ENCODE measurements at places on chromosomes 3 and 15.

- DNase-seq, result no peak
These were observed 322.6 kb upstream of the FRG2C start for GRCh38 chr3:75341324-75342067.

DNA sequence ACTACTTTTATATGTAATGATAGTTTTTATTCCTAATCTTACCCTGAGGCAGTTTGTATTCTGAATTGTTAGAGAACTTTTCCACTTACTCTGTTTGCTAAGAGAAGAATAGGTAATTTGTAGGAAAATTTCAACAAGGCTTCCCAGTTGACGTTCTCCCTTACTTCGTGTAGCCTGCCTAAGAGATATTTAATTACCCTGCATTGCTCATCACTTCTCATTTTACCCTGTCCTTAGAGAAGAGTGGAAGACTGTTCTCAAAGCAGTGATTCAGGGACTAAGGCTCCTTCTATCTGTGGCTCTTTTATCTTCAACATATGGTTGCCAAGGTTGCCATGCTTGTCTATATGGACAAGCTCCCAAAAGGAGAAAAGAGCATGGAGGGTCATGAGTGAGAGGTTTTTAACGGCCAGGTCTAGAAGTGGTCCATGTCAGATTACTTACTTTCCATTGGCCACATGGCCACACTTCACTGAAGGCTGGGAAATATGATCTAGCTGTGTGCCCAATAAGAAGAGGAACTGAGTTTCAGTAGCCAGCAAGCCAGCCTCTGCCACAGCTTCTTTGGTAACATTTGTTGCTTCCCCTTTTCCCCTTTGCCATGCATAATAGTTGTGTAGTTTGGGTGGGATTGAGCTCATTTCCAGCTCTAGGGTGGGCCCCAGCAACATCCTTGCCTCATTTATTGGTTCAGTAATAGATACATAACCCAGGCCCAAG is 22.1 kb downstream of the PDE8A start:
- DNase-seq, result no peak

GRCh38 chr3:112084980-112085705 is 1.0 kb upstream of the C3orf52 start:
- no peak for DNase-seq

- no peak for DNase-seq
These were observed 274.6 kb downstream of the NTRK3 start for GRCh38 chr15:87981969-87982368.

GRCh38 chr3:79184251-79184650 is 583.5 kb downstream of the ROBO1 start:
- no peak for DNase-seq

- no peak for DNase-seq
These were observed 220.2 kb downstream of the RORA start for GRCh38 chr15:61008915-61009314.

DNA sequence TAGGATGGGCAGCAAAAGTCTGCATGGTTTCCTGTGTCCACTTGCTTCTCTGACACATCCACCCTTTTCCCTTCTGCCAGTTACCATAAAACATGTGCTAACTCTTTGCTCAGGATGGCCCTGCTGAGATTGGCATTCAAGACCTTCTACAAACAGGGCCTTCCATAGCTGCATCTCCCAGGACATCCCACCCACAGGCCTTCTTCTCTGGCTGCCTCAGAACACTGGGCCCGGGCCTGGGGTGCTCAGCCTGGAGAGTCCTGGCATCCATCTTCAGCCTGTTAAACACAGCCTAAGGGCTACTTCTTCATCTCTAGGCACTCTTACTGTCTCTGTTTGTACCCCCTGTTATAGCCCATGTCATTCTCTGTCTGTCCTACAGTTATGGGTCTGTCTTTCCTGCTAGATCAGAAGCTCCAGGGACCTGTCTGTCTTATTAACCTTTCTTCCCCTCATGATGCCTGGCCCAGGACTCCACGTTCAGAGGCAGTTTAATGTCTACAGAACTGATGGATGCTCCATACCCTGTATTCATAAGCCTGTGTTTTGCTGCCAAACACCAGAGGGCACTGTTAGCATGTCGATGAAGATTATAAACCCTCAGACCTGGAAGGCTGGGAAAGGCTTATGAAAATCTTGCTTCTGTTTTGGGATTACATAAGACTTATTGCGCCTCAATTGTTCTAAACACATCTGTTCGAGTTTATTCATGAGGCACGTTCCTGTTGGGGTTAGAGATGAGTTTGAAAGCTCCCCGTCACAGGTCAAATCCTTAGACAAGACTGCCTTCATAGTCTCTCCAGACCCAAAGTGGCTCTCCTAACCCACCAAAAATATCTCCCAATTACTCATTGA is 16.5 kb downstream of the SEMA3G start:
- DNase-seq, result no peak

- DNase-seq, result no peak
These were observed 9.0 kb upstream of the SLCO2A1 start for GRCh38 chr3:134038716-134039115.

DNA sequence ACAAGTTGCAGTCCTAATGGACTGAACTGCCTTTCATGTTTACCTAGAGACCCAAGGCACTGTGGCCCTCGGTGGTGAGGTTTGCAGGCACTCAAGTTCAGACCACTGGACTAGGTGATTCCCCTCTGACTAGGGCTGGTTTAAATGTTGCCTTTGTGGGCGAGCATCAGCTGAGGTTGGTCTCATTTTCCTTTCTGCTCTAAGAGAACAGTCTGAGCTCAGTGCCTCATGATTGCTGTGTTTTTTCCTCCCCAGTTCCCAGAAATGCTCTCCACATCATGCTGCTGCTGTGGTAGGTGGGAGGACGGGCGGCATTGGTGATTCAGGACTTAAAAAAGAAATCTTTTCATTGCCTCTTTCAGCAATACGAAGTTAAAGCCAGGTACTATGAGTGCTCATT is 237.2 kb downstream of the MBNL1 start:
- no peak for DNase-seq

GRCh38 chr3:129793942-129794310 is 99.6 kb downstream of the TMCC1 start:
- DNase-seq, result no peak

- no peak for DNase-seq
These were observed 12.8 kb downstream of the IQSEC1 start for GRCh38 chr3:13060341-13060910.

GRCh38 chr15:29266052-29266582 is 3.5 kb downstream of the NSMCE3 start:
- DNase-seq, result no peak

DNA sequence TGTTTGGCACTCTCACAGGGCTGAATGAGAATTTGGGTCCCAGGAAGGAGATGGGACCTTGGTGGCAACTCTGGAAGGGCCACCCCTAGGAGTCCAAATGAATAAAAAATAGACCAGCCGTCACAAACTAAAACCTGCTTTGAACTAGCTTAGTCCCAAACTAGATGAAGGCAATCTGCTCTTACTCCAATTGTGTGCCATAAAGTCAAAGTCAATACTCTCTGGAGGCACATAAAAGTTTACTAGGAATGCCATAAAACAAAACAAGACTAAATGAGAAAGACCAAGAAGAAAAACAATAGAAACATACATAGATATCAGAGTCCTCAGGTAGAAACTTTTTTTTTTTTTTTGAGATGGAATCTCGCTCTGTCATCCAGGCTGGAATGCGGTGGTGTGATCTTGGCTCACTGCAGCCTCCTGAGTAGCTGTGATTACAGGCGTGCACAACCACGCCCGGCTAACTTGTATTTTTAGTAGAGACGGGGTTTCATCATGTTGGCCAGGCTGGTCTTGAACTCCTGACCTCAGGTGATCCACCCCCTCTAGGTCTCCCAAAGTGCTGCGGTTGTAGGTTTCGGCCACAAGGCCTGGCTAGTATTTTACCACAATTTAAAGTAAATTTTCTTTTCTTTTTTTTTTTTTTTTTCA is 8.1 kb downstream of the GOLGA6L2 start:
- DNase-seq, result no peak

- DNase-seq, result no peak
These were observed 139.4 kb upstream of the TSC22D2 start for GRCh38 chr3:150268426-150269391.

DNA sequence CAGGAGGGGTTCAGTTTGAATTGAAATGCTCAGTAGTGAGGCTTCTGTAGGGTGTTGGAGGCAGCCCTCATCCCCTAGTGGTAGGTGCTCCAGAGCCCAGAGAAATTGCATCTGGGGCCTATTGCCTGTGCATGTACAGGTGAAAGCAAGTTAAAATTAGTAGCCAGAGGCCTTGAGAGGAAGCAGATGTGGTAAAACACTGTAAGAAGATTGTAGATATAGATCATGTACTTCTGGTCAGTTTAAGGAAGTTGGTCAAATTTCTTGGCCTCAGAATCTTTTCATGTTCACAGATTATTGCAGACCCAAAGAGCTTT is 34.6 kb downstream of the IGSF10 start:
- no peak for DNase-seq

GRCh38 chr3:62332835-62333244 is 40.5 kb downstream of the FEZF2 start:
- no peak for DNase-seq

DNA sequence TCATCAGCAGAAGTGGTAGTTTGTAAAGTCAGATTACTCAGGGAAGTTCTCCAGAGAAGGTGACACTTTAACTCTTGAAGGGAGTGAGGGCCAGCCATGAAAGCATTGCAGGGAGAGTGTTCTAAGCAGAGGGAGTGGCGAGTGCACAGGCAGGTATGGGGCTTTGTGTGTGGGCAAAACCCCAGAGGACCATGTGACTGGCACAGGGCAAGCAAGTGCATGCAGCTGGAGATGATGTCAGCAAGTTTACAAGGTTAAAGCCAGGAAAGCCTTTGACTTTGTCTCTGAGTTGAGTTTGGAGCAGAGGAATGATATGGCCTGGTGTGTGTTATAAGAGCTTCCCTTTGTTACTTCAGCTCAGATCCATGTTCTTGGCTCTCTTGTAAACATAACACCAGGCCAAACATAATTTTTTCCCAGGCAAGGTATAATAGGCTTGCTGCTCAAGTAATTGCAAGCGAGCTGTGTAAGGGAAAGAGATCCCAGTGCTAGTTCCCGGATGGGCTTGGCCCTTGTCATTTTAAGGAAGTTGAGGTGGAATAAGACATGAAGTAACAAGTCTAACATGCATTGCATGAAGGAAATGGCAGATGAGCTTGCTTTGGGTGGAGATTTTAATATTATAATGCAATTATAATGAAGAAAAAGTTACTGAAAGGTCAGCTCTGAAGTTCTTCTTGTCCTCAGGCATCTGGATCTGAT is 341.1 kb upstream of the LRRC3B start:
- no peak for DNase-seq

DNA sequence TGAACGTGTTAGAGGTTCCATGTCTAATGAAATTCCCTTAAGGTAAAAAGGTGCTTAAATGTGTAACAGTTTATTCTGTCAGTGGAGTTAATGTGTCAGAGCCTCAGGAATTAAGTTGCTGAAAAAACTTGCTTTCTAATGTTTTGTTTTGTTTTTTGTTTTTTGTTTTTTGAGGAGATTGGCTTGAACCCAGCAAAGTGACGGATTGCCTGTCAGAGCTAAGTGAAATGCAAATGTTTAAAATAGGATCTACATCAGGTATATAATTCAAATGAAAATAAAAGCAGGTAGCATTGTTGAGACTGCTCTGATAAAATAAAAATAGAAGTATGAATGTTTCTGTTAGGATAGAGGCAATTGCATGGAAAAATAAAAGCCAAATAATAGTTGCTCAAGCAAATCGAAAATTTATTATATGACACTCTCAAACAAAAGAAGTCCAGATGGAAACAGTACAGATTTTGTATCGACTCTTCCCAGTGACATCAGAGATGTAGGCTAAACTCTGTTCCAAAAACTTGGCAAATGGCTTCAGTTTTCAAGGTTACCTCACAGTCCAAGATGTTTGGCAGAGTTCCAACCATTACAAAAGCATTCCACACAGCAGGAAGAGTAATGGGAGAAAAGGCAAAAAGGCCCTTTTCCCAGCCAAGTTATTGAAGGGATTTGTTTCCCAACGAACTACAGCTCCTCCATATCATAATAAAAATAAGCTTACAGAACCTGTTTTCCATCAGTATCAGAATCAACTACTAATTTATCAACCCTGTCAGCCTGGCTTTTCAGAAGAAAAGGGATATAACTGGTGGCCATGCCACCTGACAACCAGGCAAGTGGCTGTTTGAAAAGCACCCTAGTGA is 291.0 kb downstream of the TBL1XR1 start:
- DNase-seq, result peak; percentile 68

GRCh38 chr15:63013052-63013808 is 29.3 kb upstream of the TPM1 start:
- DNase-seq, result peak; percentile 20

GRCh38 chr3:53169045-53169831 is 8.2 kb downstream of the PRKCD start:
- DNase-seq, result no peak

GRCh38 chr15:70495991-70496599 is 267.3 kb downstream of the UACA start:
- no peak for DNase-seq

DNA sequence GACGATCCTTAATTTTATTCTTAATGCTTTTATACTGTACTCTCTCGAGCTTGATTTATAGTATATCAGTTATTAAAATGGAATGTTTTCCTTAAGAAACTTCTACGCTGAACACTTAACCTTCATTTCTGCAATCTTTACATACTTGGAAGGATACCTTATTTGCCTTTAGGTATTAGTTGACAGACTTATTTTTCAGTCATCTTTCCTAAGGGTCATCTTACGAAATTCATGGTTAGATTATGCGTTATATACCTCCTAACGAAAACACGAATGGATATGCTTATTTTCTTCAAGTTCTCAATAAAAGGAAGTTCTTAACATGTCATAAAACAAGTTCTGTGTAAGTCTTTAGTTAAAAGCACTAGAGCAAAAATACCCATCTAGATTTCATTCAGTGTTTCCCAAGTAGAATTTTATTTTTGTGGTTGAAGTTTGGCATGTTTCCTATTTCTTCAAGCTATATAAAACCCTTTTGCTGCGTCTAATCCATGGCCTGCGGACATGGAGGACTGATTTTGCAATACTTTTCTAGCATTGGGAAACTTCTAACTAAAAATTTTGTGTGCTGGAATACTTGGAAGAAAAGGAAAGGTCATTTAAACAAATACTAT is 231.3 kb downstream of the TP63 start:
- peak; percentile 100 for DNase-seq

DNA sequence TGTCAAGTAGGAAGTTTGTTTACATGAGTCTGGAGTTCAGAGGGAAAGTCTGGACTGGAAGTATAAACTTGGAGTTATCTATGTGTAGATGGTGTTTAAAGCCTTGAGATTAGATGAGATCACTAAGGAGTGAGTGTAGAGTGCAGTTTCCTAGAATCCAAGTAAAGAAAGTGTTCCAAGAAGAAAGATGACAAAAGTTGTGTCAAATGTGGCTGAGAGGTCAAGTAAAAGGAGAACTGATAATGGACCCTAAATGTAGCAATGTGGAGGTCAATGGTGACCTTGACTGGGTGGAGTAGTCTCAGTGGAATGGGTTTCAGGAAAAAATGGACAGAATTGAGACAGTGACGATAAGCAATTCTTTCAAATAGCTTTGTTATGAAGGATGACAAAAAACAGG is 39.9 kb upstream of the ULK4 start:
- DNase-seq, result no peak
